ENCODE measurements at places on chromosomes 1 and 21.

- DNase-seq: no peak
Measured at GRCh38 chr21:14877581-14878228, 187.1 kb downstream of the NRIP1 start.

GRCh38 chr1:66237042-66237441 lies 296.9 kb upstream of the SGIP1 start:
- no peak for DNase-seq

GRCh38 chr1:72023063-72023930 lies 259.0 kb downstream of the NEGR1 start:
- DNase-seq: no peak

GRCh38 chr1:169266133-169266532 lies 101.5 kb downstream of the NME7 start:
- DNase-seq: no peak

Measured in tibial artery (tissue), 4 donors.